Retina (tissue), 1 donor: ENCODE measurements at places on chromosomes 7 and 10.

GRCh38 chr10:65838811-65839210 lies 1087.0 kb upstream of the LRRTM3 start:
- DNase-seq = no peak

DNA sequence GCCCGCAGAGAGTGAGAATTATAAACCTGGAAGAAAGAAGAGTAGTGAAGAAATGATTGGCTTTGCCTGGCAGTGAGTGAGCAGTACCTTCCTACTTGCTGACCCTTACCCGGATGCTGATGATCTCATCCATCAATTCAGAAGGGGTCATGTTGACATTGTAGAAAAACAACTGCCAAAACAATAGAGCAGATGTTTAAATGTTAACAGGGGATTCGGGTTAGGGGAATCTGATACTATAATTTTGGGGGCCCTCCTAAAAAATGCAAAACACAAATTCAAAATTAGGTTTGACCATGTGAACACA lies 78.1 kb downstream of the MYOF start:
- DNase-seq = no peak

DNA sequence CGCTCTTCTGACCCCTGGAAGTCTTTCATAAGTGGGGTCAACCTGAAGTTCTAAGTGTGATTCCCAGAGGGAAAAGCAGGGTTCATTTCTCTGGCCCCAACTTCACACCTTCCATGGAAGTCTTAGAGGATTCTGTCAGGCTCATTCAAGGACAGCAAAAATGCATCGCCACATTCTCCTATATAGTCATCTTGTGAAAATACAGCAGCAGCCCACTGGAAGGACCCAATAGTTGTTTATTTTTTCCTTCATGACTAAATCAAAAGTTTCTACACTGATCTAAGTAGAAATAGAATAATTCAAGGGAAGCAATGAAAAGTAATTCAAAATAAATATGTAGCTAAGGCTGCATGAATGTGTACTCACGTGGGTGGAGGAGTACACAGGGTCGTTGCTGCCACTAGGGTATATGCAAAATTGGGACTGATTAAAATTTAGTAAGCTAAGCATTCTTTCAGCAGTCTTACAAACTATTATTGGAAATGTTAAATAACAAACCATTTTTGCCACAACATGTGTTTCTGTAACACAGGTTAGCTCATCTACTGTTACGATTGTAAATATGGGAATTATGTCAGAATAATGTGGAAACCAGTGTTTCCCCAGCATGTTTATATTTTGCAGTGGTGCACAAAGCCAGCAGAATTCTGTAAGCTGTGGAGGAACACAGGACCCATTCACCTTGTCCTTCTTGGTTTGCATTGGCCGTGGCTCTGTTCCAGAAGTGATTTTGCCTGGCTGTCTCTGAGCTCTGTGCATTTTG lies 33.5 kb downstream of the EEPD1 start:
- DNase-seq = no peak

- no peak for DNase-seq
Measured at GRCh38 chr10:95503526-95503925, 57.6 kb downstream of the SORBS1 start.

- no peak for DNase-seq
Measured at GRCh38 chr10:125795128-125795527, 19.5 kb upstream of the MMP21 start.

DNA sequence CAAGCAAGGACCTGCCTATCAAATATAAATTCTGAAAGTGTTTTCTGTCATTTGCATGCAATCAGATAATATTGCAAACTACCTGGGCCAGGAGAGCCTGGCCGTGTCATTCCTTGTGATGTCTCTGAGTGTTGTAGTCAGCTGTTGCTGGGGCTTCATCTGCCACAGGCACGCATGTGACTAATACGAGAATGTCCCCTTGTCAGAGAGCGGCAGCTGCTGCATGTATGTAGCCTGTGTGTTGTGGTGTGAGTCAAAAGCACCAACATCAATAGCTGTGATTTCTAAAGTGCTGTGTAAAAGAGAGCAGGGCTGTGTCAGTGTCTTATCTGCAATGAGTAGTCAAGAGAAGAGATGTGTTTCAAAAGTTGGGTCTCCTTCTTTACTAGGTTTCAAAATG lies 155.4 kb downstream of the POU6F2 start:
- no peak for DNase-seq

DNA sequence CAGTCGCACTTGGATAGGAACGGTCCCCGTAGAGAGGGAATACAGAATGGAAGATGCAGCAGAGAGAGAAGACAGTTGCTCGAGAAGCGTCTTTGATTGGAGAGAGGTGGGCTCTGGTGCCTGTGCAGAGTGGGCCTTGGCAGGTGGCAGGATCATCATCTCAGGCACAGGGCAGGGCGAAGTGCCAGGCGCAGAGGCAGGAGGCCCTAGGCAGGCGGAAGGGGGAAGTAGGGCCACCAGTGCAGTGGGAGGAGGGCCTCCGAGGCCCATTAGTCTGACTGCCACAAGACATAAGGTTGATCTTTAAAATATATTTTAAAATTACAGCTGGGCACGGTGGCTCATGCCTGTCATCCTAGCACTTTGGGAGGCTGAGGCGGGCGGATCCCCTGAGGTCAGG lies 10.1 kb downstream of the CARD11 start:
- DNase-seq = no peak
